ENCODE measurements at places on chromosomes 2 and 18.
A peak's percentile ranks its signal among the peaks of the same experiment; 100 is the strongest.

- DNase-seq: no peak
Observed at GRCh38 chr2:128365217-128365905, 46.7 kb upstream of the HS6ST1 start.

- DNase-seq: peak; percentile 40
Observed at GRCh38 chr18:28961669-28962228, 784.8 kb upstream of the CDH2 start.

DNA sequence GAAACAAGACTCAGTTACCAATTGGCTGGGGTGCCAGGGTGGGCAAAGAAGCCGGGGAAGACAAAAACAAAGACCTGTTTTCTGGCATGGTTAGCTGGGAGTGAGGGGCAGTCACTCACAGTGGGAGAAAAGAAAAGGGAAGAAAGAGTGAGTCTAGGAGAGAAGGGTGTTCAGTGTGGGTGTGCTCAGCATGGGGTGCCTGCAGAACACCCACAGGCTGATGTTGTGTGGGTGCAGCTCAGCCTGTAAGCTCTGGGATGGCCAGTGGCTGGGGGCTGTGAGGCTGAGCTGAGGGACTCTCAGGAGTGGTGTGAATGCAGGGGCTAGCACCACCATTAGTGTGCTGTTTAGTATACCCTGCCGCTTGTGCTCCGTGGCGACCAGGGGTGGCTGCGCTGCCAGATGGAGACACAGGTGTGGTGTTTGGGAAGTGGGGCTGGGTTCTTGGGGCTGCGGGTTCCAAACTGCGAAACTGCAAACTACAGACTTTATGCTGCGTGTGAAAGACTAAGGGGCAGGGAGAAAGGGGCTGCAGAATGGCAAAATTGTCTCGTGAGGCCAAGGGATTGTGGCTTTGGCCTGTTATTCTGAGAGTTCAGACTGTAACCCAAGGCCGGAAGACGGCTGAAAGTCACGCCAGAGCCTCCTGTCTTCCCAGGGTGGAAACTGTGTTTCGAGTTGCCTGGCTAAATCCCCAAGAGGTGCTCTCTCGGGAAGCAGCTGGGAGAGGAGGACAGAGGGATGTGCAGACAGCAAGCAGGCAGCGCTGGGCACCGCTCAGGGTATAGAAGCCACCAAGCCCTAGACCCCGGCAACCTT is 156.3 kb downstream of the TTC32 start:
- DNase-seq: no peak

DNA sequence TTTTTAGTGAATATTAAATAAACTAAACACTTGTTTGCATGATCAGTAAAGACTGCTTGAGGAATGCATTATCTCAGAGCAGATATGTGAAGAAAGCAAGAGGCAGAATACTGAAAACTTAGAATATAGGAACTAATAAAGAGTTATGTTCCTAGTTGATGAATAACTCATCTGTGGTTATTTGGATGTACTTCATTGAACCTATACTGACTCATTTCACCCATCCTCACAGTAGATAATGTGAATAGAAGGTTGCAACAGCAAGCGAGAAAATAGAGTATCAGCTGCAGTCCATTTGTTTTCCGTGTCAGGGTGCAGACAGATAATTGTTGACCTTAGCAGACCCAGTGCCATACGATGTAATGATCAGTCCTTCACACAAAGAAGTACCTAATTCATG is 945.7 kb upstream of the LRRTM1 start:
- no peak for DNase-seq

DNA sequence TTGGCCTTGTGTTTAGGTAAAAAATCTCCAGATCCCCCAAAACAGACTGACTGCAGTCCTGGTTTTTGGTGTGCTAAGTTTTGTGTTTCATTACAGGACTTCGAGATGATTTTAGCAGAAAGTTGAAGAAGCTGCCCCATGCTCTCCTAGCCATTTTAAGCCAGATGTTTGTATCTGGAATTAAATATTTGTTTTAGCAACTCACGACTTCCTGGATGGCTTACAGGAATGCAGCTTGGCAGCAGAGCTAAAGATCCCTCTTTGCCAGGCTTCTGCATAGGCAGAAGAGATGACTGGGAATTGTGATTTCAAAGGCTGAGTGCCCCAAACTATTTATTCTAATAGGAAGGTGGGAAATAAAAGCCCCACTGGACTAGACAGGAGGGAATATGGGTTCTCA is 31.1 kb downstream of the ONECUT2 start:
- DNase-seq: no peak

GRCh38 chr2:47735912-47736311 is 47.0 kb upstream of the MSH6 start:
- no peak for DNase-seq

- DNase-seq: peak; percentile 31
Observed at GRCh38 chr18:77000527-77000926, 132.1 kb downstream of the MBP start.

GRCh38 chr2:165528691-165529090 is 59.2 kb downstream of the CSRNP3 start:
- DNase-seq: no peak

GRCh38 chr18:55878224-55878623 is 290.2 kb upstream of the TCF4 start:
- DNase-seq: no peak

GRCh38 chr2:235007664-235008457 is 56.0 kb downstream of the SH3BP4 start:
- DNase-seq: no peak

DNA sequence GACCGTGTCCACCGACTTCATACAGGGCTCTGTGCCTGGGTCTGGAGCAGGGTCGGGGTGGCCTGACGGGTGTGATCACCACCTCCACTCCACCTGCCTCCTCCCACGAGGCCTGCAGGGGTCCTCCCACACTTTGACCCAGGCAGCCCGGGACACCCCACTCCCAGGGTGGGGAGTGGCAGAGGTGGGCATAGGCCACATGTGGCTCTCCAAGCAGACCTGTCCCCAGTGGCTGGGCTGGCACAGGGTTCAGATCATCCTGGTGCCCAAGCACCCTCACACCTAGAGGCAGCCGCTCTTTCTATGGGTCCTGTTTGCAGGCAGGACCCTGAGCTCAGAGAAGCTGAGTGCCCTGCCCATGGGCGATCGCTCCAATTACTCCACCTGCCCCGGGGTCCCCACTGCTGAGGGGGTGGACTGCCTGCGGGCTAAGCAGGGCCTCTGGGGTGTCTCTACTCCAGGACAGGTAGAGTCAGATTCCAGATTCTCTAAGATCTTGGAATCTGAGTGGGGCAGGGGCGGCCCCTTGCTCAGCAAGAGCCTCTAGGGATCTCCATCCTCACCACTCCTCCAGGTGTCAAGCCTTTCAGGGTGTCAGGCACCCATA is 1.4 kb downstream of the NEURL3 start:
- no peak for DNase-seq

- DNase-seq: peak; percentile 90
Observed at GRCh38 chr2:24909555-24910177, 10.4 kb downstream of the ADCY3 start.

GRCh38 chr18:59139291-59139614 is 431 bp upstream of the SEC11C start:
- DNase-seq: peak; percentile 82

DNA sequence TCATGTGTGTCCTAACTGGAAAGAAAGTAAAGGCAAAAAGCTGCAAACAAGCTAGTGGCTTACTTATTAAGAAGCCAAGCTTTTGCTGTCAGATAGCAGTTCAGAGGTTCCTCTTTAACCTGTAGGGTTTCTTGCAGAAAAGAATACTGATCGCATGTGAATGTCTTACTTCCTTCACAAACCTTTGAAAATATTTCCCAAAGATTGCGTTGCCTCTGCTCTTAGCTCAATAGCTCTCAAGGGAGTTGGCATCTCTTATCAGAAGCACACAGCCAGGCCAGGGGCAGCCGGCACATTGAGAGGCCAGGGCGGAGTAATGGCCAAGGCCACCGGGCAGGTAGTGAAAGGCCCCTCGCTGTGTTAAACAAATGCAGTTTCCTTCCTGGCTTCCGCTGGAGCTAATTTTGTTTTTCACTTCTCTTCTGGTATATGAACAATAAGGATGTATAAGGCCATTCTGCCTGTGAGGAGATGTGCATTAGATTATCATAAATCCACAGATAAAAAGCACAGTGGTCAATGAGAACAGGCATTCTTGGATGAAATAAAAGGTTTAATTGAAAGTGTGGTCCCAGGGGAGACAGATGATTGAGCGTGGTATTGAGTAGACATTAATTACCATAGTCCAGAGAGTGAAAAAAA is 542.4 kb upstream of the NRP2 start:
- DNase-seq: no peak

GRCh38 chr2:24231461-24231881 is 56.6 kb downstream of the FAM228A start:
- peak; percentile 54 for DNase-seq

- peak; percentile 89 for DNase-seq
Observed at GRCh38 chr2:202135091-202135874, 62.2 kb downstream of the KIAA2012 start.

DNA sequence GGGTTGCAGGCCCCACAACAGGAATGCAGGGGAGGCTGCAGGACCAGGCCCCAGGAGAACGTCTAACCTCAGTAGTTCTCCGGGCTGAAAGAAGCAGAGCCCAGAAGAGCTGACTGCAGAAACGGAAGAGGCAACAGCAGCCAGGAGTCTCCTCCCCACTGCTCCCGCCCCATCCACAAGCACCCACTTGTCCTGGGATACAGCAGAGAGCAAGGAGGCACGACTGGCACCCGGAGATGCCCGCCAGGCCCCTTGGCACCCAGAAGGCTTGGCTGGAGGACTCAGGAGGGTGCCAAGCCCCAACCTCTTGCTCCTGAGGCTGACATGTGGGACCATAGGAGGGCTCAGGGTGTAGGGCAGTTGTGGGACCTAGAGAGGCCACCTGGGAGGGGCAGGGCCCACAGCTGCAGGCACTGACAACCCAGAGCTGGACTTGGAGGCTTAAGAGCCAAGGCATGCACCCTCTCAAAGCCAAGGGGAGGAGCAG is 29.0 kb upstream of the TNS1 start:
- DNase-seq: no peak

DNA sequence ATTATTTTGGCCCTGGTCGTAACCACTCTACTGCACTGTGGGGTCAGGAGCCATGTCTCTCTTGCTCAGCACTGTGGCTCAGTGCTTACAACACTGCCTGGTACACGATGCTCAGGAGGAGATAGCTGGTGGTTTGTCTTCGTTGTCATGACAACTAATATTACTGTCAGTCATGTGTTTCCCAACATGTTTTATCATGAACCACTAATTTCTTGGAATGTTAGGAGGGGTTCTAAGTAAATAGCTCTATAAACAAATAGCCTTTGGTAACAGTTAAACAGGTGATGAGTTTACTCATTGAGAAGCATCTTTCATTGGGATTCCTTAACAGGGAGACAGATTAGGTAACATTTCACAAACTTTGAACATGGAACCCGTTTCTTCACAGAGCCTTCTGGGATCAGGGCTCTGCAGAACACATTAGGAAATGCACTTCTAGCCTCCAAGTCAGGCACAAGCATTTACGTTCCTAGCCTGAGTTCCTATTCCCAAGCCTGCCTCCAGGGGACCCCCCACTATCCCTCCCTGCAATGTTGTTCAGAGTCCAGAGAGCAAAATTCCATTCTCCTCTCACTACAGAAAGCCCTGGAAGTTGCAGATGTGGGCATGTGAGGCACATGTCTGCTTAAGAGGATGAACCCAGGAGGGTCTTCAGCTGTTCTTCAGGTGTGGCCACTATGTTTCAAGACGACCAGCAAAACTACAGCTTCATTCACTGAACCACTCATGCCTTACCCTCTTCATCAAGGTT is 6.4 kb upstream of the RBM44 start:
- DNase-seq: no peak

- no peak for DNase-seq
Observed at GRCh38 chr2:177547122-177547521, 154.5 kb downstream of the AGPS start.

DNA sequence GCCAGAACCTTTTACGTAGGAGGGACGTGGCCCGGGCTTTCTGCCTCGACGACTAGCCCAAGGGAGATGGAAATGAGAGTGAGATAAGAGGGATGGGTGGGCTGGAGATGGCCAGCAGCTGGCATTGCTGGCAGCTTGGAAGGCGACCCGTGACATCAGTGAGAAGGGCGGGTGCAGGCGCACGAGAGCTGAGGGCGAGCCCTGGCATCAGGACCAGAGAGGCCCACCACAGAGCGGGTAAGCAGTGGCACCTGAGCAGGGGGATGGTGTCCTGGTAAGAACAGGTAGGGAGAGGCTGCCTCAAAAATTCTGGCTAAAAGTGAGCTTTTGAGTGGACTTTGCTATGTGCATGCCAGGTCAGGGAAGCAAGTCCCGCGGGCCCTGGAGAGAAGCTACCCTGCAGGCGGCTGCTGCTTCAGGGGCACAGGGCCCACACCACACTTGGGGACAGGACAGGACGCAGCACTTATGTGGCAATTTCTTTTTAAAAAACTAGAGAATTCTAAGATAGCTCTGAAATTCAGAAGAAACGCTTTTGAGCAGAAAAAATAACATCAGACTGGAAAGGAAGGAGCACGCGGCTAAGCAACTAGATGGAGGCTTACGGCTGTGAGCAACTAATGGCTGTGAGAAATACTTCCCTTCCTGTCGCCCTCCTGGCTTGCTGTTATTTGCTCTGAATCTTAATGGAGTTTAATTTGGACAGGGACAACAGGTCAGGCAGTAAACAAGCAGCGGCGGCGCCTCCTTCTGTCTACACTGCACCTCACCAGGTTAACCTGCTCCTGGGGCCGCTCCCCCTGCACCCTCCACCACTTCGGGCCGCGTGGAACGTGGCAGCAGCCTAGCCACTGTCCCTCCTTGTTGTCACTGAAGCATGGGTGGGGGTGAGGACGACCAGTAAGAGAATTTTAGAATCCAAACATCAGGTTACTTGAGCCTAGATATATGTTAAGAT is 20.5 kb downstream of the THAP4 start:
- no peak for DNase-seq

- DNase-seq: no peak
Observed at GRCh38 chr2:2389215-2389614, 58.1 kb upstream of the MYT1L start.
